Urinary bladder (tissue), 4 donors: ENCODE measurements at places on chromosomes 7 and 10. TPM values are rescaled to one million over a fixed set of nuclear protein-coding genes. Genes with fewer than 3 reads are reported as not detected.

TAS2R5 gene
- total RNA-seq = 6.5 TPM

SUN3 gene
- not detected for total RNA-seq

SPRN gene
- 0.74 TPM for total RNA-seq

ABCB4 gene
- total RNA-seq = 1.2 TPM

ZPBP gene
- 0.21 TPM for total RNA-seq

VSTM2A gene
- 19.9 TPM for total RNA-seq

TIAL1 gene
- total RNA-seq = 167 TPM

ATXN7L1 gene
- total RNA-seq = 19.3 TPM

AKR1B15 gene
- not detected for total RNA-seq

ELMO1 gene
- 86.7 TPM for total RNA-seq

UPP1 gene
- 2.4 TPM for total RNA-seq

SCIN gene
- total RNA-seq = 10.7 TPM

PRSS2 gene
- total RNA-seq = not detected

SMKR1 gene
- total RNA-seq = not detected

OR6V1 gene
- total RNA-seq = not detected

TMEM184A gene
- 9.7 TPM for total RNA-seq

CDC123 gene
- total RNA-seq = 83.7 TPM

TMEM139 gene
- total RNA-seq = 2.1 TPM

UCN3 gene
- not detected for total RNA-seq

SPDYE1 gene
- not detected for total RNA-seq

ATE1 gene
- total RNA-seq = 62.7 TPM

PVRIG gene
- total RNA-seq = 0.21 TPM

GHRHR gene
- total RNA-seq = not detected

TLL2 gene
- total RNA-seq = 0.90 TPM

AUTS2 gene
- 87.7 TPM for total RNA-seq

ITIH5 gene
- 97.6 TPM for total RNA-seq

OIT3 gene
- 2.3 TPM for total RNA-seq

CHAT gene
- total RNA-seq = not detected

SUFU gene
- total RNA-seq = 8.1 TPM

ALOX5 gene
- 25.7 TPM for total RNA-seq

PCDH15 gene
- total RNA-seq = 1.9 TPM

KCND2 gene
- 5.9 TPM for total RNA-seq

GPER1 gene
- 1.9 TPM for total RNA-seq

KIAA1549 gene
- total RNA-seq = 4.6 TPM

PAPOLB gene
- 2.2 TPM for total RNA-seq

C10orf62 gene
- not detected for total RNA-seq

MEOX2 gene
- 43.1 TPM for total RNA-seq

STEAP1 gene
- 5.8 TPM for total RNA-seq

GBX1 gene
- total RNA-seq = not detected

SPDYE5 gene
- total RNA-seq = not detected

CAMK1D gene
- total RNA-seq = 7.6 TPM

NPFFR1 gene
- total RNA-seq = 0.05 TPM

CAV1 gene
- 576 TPM for total RNA-seq

JAKMIP3 gene
- 0.37 TPM for total RNA-seq

CRHR2 gene
- total RNA-seq = 0.16 TPM

GSTO2 gene
- 6.5 TPM for total RNA-seq

ANXA8 gene
- 7.7 TPM for total RNA-seq

HOXA4 gene
- total RNA-seq = 1.0 TPM

VWA2 gene
- 4.6 TPM for total RNA-seq

FHIP2A gene
- 58.0 TPM for total RNA-seq

TRIM50 gene
- 0.21 TPM for total RNA-seq

SH2D4B gene
- total RNA-seq = 0.16 TPM

HOXA6 gene
- total RNA-seq = 8.4 TPM

CLDN12 gene
- 39.8 TPM for total RNA-seq

CALML5 gene
- total RNA-seq = not detected
